NCI-H2029 treated with DMSO at 0.1 percent for 48 hours (cell line): ENCODE measurements at places on chromosomes 16 and 17.

GRCh38 chr17:60652454-60653247, 25.0 kb upstream of the BCAS3 start:
- no peak for DNase-seq

DNA sequence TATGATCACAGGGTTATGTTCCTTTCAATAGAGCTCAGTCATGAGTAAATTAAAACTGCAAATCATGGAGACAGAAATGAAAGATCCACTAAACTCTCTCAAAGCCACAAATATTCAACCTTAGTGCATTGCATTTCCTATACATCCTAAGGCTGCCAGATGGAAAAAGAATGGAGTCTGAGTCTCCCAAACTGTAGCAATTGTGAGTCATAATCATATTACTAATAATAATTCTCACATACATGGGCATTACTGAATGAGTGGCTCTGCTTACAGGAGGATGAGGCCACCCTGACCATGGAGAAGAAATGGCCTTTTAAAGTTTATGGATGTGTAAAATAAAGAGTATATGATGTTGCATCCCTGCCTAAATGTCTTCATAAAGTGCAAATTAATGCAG, 3.2 kb downstream of the CA10 start:
- no peak for DNase-seq

DNA sequence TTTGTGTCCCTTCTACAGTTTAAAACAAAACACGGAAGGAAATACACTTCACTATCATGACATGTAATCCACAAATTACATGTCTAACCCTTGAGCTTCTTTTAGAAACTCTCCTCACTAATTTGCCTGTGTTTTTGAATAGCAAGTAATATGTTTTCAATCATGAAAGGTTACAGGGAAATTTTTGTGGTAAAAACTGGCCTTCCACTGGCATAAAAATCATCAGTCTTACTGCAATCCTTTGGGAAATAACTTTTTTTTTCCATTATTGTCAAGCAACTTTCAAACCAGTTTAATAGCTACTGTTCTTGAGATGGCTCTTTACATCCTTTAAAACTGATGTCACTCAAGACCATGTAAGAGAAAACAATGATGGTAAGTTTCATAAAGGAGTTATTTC, 27.0 kb downstream of the MYO1D start:
- DNase-seq: no peak

DNA sequence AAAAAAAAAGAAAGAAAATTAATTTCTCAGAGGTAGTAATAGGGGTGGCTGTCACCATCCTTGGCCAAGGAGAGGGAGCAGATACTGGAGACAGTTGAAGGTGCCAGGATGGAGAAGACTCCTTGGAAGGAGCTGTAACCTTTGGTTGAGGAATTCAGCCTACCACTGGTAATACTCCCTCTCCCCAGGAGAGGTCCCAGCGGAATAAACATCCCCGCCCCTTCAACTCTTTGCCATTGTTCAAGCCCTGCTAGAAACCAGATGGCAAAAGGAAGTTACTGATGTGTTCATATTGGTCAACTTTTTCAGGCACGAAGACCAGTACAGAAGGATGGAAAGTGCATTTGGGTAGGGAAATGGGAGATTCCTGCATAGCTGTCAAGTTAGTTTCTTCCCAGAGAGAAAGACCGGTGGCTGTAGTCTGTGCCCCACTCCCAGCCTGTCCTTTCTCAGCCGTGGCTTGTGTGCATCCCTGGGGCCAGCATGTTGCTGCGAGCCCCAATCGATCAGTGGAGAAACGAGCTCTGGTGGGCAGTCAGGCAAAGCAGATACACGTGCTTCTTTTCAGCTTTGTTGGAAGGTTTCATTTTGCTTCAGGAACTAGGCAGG, 612.1 kb downstream of the MAF start:
- no peak for DNase-seq

GRCh38 chr16:57224651-57225335, 20.3 kb upstream of the ARL2BP start:
- DNase-seq: no peak

- no peak for DNase-seq
Observed at GRCh38 chr16:47519996-47520679, 59.0 kb downstream of the PHKB start.

- no peak for DNase-seq
Observed at GRCh38 chr16:80586476-80586875, 45.7 kb downstream of the DYNLRB2 start.

DNA sequence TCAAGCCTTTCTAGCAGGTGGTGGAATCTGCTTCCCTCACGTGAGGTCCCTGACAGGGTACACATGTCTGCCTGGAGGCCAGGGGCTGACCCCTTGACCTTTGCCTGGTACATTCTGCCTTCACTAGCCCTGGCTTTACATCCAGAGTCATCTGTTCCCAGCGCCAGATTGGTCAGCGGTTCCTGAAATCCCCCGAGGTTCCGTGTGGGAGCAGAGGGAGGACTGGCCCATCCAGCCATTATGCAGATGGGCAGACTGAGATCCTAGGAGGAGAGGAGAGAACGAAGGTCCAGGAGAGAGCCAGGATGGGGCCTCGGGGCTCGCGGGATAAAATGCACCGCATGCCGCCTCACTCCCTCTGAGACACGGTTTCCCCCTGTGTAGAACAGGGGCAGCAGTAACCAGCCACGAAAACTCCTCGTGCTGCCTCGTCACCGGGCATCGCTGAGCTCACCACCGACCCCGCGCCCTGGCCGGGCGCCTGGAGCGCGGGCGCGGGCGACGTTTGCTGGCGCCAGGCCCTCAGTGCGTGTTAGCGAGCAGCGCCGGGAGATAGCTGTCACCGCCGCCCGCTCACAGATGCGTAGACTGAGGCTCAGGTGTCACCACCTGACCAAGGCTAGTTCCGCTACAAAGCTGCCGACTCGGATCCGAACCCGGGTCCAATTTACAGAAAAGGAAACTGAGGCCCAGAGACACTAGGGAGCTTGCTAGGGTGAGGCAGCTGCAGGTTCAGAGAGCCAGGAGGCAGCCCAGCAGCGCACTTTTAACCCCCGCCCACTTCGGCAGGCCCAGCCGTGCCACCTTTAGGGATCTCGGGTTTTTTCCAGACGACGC, 811 bp upstream of the MAP2K3 start:
- DNase-seq: no peak

DNA sequence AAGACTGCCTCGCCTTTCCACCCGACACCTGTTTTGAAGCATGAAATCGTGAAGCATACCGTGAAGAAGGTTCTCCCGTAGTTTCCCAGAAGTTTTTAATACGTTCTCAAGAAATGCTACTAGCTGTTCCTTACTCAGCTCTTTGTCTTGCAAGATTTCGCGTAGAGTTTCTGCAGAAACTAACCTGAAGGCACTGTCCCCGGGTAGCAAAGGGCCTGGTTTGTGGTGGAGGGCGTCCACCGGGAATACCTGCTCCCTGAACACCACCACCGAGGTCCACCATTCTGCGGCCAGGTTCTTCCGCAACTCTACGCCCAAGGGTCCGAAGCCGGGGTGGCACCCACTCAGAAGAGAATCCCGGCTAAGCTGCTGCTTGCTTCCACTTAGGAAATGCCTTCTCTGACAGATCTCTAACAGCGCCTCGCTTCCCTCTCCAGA, 487 bp downstream of the POLG2 start:
- DNase-seq: no peak

DNA sequence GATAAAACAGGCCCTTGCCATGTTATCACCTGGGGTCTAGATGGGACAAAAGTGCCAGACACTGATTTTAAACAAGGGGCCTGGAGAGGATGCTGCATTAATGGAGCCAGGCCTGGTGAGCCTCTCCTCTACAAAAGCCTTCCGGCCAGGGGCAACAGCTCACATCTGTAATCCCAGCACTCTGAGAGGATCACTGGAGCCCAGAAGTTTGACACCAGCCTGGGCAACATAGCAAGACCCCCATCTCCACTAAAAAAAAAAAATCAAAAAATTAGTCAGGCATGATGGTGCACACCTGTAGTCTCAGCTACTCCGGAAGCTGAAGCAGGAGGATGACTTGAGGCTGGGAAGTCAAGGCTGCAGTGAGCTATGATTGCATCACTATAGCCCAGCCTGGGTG, 3.5 kb downstream of the GINS2 start:
- DNase-seq: no peak

DNA sequence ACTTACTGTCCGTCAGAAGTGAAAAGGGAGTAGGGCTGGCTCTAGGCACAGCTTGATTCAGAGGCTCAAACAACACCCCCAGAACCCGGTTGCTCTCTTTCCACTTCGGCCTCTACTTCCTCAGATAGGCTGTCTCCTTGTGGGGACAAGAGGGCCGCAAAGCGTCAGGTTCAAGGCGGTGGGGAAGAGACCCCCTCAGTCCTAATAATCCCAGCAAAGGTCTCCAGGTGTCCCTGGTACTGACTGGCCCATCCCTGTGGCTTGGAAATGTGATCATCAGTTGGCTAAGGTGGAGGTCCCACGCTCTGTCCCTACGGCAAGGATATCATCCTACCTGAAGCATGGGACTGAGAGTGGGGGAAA, 26.0 kb downstream of the NGFR start:
- no peak for DNase-seq

DNA sequence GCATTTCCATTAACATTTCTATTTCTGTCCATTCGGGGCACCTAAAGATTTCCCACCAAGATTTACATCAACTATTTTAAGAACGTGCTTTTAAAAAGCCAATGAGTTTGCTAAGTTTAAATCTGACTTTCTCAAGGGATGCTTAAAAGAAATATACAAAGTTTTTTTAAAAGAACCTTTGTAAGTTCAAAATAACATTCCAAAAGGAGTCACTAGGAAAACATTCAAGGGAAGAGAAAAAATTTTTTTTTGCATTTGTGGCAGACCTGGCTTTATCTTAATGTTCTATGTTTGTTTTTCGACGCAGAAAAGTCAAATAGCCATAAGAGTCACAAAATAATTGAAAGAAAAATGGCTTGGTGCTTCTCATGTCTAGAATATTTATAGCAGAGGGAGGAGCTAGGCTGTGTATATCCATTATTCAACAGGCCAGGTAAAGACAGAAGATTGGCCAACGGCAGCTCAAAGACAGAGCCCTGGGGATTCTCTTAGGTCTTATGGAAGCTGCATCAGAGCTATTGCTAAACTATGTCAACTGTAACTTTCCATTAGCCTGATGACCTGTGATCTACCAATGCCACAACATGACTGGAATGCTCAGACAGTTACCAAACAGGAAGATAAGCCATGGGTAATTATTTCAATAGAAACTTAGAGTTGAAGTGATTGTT, 37.8 kb upstream of the MYOCD start:
- DNase-seq: no peak

- DNase-seq: no peak
Observed at GRCh38 chr17:80862481-80862961, 129.1 kb upstream of the CHMP6 start.

DNA sequence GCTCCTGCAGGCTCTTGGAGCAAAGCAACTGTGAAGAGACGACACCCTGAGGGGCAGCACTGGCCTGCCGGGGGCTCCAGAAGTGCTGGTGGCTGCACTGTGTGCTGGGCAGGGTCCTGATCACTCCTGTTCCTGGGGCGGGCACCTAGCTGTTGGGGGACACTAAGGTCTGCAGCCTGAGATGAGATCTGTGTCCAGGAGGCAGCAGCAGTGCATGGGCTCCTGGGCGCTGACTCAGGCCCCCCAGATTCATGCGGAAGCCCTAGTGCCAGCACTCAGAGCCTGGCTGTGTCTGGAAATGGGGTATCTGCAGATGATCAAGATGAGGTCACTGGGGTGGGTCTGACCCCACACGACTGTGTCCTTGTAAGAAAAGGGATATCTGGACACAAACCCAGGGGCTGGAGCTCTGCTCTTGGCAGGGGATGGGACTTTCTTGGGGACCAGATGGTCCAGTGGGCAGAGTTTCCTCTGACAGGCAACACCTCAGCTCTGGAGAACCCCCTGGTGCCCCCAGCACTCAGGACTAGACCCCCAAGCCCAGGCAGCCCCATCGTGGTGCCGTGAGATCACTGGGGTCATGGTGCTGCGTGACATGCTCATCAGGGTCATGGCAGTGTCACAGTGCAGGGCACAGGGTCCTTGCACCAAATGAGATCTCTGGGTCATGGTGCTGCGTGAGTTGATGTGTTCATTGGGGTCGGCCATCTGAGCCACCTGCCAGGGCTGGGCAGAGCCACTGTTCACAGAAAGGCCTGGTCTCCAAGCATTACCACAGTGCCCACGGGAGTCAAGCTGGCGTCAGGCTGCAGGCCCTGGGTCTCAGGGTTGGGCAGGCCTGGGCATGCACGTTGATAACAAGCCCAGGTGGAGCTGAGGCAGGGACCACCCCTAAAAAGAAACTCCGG, 9.5 kb downstream of the FAAP100 start:
- DNase-seq: no peak

DNA sequence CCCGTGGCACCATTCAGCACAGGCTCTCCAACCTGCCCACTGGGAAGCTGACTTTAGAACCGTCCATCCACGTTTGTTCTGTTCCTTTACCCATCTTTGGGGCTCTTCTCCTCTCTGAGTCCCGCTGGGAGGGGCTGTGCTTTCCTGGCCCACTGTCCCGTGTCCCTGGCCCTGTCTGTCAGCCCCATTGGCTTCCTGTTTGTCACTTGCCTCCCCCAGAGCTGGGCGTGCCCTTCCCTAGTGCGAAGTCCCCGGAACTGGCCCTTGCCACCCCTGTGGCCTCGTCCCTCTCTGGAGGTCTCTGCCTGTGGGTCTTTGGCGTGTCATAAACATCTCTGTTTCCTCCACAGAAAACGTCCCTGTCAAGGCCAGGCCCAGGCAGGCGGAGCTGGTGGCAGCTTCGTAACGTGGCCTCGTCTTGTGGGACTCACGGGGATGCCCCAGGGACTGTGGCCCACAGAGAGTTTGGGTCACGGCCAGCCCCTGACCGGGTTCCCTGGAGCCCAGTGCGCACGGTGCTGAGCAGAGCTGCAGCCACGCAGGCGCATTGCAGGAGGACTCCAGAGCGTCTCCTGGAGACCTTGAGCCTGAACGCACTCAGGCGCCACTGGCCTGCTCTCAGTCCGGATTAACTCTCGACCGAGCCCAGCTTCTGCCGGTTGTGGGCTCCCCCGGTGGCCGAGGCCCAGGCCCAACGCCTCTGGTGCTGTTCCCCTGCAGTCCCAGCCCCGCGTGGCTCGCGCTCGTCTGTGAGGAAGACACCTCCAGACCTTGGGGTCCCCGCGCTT, 7.3 kb downstream of the CHMP6 start:
- no peak for DNase-seq

DNA sequence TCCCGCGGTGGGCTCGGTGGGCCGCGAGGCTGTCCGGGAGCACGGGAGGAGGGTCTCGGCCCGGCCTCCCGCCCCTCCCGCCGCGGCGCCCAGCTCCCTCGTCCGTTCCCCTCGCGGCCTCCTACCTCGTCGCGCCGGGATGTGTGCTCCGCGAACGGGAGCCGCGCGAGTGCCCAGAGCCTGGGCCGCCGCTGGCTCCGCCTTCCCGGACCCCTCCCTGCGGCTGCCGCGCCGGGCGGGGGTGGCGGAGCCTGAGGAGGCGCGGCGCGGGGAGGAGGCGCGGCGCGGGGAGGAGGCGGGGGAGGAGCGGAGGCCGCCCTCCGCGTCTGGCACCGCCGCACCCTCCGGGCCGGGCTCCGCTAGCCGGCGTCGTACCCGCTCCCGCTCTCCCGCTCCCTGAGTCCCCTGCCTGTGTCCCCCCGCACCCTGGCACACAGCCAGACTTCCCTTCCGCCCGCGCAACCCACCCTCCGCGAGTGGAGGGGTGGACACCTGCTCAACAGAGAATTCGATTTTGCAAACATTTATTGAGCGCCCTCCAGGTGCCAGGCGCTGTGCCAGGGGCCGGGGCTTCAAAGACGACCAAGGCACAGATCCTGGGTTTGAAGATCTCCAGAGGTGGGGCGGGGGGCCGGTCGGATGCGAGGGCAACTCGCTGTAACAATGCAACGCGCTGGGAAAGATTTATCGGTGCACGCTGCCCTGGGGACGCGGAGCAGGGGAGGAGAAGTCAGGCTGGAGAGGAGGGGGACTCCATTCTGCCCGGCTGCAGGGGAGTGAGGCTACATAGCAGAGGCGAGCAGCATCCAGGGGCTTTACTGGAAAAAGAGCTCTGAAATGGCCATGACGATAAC, at the start of gene MPP3:
TSS of gene MPP3 (minus strand) at position 171 of the 854 bp plus-strand sequence. CDS start 1,240 bp downstream, outside the sequence.
- no peak for DNase-seq
